ENCODE measurements at places on chromosomes 13 and 19.

DNA sequence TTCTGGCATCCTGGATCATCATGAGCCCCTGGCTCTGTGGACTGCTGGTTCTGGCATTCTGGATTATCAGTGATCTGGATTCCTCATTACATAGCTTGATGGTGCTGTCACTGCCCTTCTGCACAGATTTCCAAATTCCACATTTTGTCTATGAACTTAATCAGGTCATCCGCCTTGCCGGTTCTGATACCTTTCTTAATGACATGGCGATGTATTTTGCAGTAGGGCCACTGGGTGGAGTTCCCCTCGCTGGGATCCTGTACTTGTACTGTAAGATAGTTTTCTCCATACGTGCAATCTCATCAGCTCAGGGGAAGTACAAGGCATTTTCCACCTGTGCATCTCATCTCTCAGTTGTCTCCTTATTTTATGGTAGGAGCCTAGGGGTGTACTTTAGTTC, 24.4 kb upstream of the OR7C2 start:
- DNase-seq: no peak

GRCh38 chr13:38417727-38418126, 68.1 kb downstream of the UFM1 start:
- no peak for DNase-seq

DNA sequence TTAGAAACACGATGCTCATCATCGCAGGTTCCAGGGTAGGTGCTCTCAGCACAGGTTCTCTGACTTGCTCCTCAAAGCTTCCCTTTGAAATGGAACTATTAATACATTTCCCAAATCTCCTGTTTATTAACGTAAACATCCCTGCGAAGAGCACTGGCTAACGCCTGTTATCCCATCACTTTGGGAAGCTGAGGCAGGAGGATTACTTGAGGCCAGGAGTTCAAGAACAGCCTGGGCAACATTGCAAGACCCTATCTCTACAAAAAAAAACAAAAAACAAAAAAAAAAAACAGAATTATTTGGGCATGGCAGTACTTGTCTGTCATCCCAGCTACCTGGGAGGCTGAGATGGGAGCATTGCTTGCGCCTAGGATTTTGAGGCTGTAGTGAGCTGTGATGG, 18.7 kb downstream of the CEACAM16 start:
- DNase-seq: no peak

- DNase-seq: no peak
Observed at GRCh38 chr13:26327940-26328725, 74.2 kb downstream of the CDK8 start.

DNA sequence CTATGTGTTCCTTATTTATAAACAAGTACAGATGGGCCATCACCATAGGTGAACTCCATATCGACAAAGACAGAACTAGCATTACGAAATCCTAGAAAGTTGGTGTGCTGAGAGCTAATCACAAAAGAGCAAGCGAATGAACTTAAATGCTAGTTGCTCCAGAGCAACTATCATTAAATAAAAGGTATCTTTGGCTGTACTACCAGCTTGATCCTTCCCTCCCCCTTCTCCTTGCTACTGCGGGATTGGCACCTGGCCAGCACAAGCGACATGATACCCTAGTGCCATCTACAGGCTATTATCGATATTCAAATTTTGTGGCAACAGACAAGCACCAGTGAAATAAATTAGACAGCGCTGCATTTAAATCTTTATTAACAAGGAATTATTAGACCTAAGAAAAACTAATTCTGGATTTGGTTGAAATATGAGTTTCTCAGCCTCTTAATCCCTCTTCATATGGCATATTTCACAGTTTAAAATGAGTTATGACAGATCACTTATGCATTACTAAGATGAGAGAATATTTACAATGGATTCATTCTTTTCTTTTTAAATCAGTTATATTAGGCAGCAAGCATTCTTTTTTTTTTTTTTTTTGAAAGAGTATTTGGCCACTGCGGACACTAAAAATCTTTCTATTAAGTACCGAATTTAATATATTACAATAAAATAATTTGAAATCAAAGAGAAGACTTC, 5.8 kb downstream of the PCDH9 start:
- DNase-seq: no peak

GRCh38 chr19:30584090-30584489, 211.9 kb downstream of the ZNF536 start:
- DNase-seq: no peak

DNA sequence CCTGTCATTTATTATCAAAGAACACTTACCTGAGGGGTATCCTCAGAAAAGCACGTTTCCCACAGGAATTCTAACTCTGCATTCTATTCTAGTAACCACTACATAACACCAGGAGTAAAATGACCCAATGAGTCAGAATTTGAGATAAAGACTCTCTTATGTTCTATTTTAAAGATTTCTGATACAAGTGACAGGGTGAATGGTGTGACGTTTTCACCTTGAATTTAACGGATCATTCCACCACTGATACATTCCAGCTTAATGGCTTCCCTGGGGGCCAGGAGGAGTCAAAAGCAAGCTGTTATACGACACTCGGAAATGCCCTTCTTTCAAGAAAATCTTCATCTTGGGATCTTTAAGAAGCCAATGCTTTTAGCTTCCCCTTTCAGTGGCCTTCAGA, 55.2 kb downstream of the SLC7A1 start:
- DNase-seq: no peak

DNA sequence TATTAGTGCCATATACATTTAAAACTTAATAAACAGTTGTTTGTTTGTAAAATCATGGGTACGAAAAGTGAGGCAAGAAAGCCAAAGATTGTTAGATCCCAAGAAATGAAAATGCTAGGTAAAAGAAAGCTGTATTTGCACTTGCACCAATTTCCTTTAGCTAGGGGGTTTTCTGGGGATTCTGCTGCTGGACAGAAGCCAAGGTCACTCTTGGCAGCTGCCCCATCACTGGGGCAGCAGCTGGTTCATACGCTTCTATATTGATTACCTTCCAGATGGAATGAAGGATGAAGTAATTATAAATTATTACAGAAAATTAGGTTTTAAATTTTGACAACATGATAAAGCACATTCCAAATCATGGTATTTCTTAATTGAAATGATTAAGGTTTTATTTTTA, 127.4 kb downstream of the SLITRK5 start:
- DNase-seq: no peak

All from stimulated activated CD8-positive, alpha-beta memory T cell treated with anti-CD3 and anti-CD28 coated beads, Interleukin-7, amount 100 ng/mL, for 24 hours (primary cell).